ENCODE measurements at places on chromosomes 2 and 18.

DNA sequence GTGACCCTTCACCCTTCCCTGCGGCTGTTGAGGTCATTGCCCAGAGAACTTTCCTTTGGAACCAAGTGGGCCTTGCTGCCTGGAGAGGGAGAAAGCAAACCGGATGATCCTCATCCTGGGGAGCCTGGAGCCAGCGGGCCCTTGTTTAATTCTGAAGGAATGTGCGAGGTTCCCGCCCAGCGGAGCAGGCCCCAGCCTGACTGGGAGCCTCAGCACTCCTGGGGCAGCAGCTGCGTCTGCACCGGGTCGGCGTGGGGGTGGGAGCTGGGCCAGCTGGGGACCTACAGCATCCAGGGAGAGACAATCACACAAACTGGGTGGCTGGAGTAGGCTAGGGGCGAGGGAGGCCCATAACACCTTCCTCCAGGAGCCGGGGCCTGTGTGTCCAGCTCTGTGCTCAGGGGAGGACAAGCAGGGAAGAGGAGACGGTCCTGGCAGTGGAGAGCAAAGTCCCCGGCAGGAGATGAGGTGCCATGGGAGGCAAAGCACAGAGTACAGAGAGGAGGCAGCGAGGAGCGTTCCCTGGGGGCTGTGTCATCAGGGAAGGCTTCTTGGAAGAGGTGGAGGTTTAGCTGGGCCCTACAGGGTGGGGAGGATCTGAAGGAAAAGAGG, 61.9 kb upstream of the HAAO start:
- DNase-seq, result no peak

GRCh38 chr18:62584241-62585120, 61.7 kb downstream of the ZCCHC2 start:
- DNase-seq, result peak; percentile 98

DNA sequence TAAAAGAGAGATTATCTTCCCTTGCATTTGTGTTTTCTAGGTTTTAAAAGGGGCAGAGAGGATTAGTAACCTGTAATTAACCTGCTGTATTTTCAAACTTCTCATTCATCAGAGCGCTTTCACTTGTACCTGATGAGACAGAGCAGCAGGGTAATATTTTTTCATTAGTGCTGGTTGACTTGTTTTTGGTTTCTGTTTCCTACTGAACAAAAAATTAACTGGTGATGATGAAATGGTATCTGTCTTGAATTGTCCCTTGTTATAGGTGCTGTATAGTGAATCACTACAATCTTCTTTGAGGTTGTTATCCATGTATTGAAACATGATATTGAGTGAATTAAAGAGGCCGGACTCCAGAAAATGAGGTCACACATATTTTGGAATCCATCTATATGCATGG, 37.9 kb downstream of the CDH20 start:
- DNase-seq, result no peak

DNA sequence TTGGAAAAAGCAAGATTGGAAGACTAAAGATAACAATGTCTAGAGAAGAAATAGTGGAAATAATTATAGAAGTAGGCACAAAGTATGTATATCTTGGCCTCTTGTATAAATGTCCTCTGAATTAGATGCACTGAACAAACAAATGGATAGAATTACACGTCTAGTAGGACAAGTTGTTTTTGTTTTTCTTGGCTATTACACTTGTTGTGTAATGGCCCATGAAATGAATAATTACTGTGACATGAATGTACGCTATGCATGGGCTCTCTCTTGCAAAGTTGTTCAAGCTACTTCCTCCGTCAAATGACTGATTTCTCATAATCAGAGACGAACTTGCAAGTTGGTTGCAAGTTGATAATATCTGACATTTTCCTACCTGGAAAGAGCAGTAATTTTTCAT, 126.2 kb downstream of the PDE1A start:
- DNase-seq, result no peak

DNA sequence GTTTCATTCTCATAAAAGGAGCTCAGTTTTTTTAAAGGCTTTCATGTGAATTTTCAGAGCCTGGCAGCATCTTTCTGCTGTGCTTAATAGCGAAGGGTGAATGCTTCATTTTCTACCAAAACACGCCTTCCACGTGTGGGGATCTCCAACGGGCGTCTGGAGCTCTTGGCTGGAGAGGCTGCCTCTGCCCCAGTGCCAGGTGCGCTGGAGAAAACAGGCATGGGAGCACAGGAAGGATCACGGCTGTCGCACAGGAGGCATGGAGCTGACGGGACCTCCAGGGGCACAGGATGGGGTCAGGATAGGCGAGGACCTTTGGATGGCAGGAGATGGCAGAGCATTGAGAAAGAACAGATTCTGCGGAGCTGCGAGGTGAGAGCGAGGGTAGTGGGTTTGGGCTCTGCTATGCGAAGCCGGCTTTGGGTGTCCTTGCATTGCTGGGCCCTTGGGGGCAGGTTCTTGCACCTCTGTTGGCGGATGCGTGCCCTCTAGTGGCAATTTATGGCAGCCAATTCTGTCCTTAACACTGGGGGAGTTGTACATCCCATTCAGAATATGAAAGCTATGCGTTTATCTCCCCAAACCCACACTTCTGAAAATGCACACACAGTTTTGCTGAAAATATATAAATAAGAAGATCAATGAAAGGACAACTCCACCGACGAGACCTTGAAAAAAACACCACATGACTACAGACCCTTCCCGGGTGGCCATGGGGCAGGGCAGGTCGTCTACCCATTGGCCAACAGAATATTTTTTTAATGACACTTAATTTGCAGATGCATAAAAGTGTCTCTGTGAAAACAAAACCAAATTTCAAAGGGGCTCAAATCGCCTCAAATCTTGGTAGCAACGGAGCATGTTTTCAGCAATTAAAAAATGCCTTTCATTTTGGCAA, 90.4 kb upstream of the SLC35G4 start:
- DNase-seq, result peak; percentile 40

- DNase-seq, result no peak
Measured at GRCh38 chr18:59918320-59918755, 18.5 kb downstream of the PMAIP1 start.

DNA sequence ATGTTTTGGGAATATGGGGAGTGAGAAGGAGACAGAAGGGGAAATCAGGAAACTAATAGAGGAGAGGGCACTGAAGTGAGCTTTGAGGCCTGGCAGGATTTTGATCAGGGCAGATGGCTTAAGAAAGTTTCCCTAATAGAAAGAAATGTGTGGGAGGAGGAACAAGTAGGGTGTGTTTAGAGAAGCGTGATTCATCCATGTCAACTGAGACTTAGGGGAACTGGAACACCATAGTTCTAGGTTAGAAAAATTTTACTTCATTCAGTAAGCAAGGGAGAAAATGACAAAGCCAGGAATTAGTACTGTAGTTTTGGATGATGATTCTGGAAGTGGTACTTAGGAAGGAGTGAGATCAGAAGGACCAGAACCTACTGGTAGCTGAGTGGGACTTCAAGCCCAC, 296.0 kb downstream of the PLCL1 start:
- DNase-seq, result no peak

- DNase-seq, result no peak
Measured at GRCh38 chr2:20472569-20472968, 25.7 kb downstream of the RHOB start.

DNA sequence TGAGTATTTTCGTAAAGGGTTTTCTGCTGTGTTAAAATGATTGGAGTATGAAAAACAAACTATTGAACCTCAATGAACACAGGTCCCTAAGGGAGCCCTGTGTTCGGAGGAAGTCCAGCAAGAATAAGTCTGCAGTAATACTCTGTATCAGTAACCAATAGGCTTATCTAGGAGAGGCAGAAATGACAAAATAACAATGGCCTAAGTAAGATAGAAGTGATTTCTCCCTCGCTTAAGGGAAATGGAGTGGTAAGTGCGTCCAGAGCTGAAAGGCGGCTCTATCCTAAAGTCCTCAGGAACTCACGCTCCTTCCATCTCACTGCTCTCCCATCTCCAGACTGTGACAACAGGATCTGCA, 29.3 kb upstream of the MFSD6 start:
- no peak for DNase-seq

DNA sequence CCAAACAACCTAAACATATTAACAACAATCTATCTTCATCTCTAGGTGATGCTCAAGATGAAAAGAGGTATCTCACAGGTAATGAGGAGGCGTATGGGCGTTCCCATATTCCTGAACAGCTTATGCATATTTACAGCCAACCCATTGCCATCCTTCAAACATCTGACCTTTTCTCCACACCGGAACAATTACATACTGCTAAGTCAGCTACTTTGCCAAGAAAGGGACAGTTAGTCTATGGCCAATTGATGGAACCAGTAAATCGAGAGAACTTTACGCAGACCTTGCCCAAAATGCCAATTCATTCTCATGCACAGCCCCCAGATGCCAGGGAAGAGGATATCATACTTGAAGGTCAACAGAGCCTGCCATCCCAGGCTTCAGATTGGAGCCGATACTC, 68.0 kb downstream of the FAM171B start:
- no peak for DNase-seq

DNA sequence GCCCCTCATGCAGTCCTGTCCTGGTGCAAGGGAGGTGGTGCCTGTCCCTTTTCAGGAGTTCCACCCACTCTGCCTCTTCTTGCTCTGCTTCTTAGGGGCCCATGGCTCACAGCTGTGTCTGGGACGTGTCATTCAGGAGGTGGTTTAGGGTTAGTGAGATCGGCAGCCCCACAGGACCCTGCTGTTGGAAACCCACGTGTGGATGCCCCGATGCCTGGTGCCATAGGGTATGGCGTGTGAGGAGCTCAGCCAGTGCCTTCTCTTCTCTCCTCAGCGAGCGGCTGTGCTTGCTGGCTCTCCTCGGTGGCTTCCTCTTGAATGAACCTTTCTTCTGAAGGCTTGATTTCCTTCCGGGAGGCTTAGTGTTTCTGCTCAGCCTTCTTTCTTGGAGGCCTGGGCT, 55.2 kb downstream of the LDLRAD4 start:
- DNase-seq, result no peak

GRCh38 chr18:36813101-36813775, 15.6 kb downstream of the TPGS2 start:
- no peak for DNase-seq

DNA sequence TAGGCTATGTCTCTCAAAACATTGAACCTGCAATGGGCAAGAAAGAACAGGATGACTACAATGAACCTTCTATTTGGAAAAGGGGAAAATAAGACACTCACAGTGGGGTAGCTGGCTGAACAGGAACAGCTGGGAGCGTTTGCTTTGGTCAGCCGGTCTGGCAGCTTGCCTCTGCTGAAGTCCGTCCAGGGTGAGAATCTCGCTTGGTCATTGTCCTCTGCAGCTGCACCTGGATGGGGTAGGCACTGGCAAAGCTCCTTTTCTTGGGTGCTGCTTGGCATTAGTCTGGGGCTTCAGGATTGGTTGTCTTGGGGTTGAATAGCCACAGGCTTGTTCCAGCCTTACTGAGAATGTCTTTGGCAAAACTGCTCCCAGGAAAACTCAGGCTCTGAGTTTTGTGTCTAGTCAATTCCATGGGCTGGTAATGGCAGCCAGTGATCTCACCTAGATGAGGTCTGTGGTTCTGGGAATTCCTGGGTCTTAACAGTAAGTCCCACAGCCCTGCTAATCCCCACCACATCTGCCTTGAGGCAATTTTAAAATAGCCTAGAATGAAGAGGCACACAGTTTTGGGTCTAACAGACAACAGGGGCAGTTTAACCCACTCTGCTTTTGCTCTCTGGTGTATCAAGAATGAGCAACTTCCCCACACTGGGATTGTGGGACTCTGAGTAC, 13.4 kb downstream of the NEDD4L start:
- peak; percentile 87 for DNase-seq

DNA sequence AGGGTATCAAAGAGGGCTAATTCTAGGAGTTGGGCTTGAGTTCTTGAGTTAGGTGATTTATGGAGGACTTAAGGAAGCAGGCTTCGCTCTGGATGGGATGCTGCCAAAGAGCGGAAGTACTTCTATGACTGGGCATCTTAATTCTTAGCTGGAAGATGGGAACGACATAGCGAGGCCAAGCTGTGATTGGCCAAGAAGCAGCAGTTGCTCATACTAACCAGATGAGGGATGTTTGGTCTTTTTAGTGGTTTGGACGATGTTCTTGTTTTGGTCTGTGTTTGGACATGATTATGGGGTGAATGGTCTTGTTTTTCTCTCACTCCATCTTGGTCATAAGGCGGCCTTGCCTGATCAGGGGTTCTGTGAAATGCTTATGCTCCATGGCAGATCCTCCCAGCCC, 133.7 kb downstream of the MSH2 start:
- DNase-seq, result no peak

- DNase-seq, result no peak
Measured at GRCh38 chr2:19947184-19947940, 42.5 kb downstream of the WDR35 start.

- DNase-seq, result no peak
Measured at GRCh38 chr2:113214141-113214540, 40.4 kb downstream of the PSD4 start.

DNA sequence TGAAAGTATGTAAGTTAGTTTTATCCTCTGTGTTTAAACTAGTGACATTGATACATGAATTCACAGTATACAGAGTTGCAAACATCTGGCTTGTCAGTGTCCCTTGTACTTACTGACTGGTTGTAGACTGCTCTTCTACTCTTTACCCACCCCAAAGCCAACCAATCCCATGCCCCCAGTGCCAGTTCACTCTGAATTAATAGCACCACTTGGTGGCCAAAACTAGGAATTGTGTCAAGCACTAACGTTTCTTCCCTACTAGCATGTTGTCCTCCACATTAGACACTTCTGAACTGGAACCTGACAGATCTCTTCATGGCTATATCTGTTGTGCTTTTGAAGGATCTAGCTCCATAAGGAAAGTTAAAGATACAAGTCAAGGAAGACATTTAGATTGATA, 27.2 kb upstream of the OTX1 start:
- DNase-seq, result no peak

- no peak for DNase-seq
Measured at GRCh38 chr18:44741511-44741910, 60.8 kb downstream of the SETBP1 start.

- no peak for DNase-seq
Measured at GRCh38 chr18:4549164-4549872, 94.2 kb upstream of the DLGAP1 start.

GRCh38 chr2:227163485-227163997, 464 bp downstream of the COL4A4 start:
- DNase-seq, result no peak

DNA sequence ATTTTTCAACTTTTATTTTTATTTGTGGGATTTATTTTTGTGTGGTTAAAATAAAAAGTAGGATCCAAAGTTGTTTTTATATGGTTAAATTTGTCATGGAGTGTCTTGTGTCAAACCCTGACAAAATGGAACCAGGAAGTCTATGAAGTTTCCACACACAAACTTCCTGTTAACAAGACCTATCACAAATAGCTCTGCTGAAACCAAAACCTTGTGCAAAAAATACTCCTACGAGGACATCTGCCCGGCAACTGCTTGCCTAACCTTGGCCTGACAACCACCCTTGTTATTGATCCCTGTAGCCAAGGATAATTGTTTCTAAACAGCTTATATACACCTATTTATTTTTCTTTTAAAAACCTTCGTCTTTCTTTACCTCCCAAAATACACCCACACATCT, 389.6 kb downstream of the TRIB2 start:
- DNase-seq, result no peak

DNA sequence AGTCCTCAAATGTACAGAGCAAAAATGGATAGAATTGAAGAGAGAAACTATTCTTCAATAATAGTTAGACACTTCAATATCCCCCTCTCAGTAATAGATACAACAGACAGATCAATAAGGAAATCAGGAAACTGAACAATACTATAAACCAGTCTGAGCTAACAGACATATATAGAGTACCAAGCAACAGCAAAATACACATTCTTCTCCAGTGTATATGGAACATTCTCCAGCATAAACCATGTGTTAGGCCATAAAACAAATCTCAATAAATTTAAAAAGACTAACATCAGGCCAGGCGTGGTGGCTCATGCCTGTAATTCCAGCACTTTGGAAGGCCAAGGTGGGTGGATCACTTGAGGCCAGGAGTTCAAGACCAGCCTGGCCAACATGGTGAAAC, 43.7 kb upstream of the AMMECR1L start:
- no peak for DNase-seq
